Activated T-helper 9 cell treated with anti-CD3 and anti-CD28 coated beads, Interleukin-2, amount 50 U/mL, for 16 hours (primary cell): ENCODE measurements at places on chromosomes 4 and X.

GRCh38 chr4:58679886-58680285, 1569.7 kb upstream of the IGFBP7 start:
- DNase-seq = no peak

- no peak for DNase-seq
These were observed 1044.0 kb downstream of the CCSER1 start for GRCh38 chr4:91171217-91171616.

DNA sequence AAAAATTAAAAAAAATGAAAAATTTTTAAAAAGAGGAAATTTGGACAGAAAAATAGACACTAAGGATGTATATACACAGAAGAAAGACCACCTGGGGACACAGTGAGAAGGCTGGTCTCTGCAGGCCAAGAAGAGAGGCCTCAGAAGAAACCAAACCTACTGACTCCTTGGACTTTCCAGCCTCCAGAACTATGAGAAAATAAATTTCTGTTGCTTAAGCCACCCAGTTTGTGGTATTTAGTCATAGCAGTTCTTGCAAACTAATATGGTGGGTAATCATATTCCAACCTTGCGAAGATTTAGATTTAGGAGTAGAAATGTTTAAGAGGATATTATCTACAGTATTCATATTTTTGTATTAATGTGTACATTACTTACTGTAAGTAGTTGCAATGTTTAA, 56.4 kb downstream of the COQ2 start:
- no peak for DNase-seq

DNA sequence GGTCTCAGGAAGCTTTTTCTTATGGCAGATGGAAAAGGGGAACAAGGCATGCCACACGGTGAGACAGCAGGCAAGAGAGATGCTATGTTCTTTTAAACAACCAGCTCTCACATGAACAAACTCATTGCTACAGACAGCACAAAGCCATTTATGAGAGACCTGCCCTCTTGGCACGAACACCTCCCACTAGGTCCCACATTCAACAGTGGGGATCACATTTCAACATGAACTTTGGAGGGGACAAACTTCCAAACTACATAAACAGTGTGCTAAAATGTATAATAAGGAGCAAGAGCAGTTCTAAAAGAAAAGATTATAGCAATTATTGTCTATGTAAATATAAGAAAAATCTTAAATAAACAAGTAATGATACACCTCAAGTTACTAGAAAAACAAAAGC, 391.8 kb upstream of the CPXCR1 start:
- DNase-seq = no peak

- no peak for DNase-seq
These were observed 67.0 kb downstream of the NHS start for GRCh38 chrX:17441965-17442364.

DNA sequence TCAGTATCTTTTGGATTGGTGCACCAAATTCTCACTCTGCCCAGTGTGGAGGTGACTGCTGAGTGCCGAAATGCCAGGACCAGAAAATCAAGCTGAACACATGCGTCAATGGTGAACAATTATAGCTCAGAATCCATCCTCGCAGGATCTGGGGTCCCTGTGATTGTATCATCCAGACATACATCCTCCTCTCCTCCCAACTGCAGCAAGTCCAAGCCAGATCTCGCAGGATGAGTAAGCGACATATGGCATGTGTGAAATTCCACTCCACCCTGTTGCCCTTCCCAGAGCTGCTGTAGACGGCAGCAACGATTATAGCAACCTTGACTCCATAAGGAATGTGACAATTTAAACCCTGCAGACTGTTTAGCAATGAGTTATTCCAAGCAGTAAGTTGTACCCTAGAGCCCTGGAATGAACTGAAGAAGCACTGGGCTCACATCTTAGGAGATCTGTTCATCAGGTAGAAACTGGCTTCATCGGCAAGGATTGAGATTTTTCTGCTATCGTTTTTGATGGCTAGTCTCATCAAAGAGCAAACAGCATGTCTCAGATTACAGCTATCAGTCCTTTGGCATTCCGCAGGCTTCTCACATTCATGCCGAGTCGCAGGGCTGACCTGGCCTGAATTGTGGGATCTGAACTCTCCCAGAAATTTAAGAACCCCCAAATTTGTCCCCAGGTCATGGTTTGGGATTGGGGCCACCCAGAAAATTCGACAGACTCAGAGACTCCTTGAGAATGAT, 35.5 kb upstream of the SORBS2 start:
- DNase-seq = no peak

DNA sequence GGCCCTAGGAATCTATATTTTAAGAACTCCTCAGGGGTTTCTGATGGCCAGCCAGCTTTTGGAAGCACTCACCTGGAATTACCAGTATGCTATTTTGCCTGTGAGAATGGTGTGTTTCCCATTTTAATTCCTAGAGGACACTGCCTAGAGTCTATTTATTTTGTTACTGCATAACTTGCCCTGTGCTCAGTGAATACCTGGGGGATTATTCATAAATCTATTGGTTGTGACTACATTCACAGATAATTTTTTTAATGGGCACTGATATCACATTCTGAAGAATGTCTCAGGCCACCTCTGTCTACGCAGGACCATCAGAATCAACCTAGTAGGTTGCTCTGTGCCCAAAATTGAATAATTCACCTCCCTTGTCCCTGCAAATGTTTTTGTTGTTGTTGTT, 6.7 kb downstream of the ARL13A start:
- DNase-seq = no peak

- no peak for DNase-seq
These were observed 864.3 kb upstream of the AGA start for GRCh38 chr4:178306565-178306964.

GRCh38 chrX:2595258-2595657, 94.5 kb upstream of the DHRSX start:
- DNase-seq = no peak

DNA sequence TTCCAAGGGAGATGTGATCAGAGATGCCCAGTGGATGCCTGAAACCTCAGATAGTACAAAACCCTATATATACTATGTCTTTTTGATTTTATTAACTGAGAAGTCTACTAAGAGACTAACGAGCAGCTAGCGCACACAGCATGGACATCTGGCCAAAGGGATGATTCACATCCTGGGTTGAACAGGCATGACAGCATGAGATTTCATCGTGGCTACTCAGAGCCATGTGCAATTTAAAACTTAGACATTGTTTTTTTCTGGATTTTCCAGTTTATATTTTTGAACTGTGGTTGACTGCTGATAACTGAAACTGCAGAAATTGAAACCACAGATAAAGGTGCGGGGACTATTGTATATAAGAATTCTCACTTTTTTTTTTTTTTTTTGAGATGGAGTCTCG, 2252.9 kb upstream of the AGA start:
- DNase-seq = no peak

DNA sequence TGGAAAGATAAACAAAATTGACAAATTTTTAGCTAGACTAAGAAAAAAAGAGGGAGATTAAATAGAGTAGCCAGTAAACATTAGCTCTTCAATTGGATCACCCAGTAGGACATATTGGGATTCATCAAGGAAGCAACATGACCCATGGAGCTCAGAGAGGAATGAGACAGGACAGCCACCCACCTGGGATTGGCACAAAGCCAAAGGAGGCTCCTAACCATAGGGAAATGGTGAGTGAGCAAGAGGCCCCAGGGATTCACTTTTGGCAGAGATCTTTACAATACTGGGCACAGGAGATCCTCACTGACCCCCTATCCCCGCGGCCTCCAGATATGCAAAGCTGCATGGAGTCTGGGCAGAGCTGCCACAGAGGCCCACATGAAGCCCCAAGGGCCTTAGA, 34.8 kb upstream of the CXCL6 start:
- DNase-seq = no peak

DNA sequence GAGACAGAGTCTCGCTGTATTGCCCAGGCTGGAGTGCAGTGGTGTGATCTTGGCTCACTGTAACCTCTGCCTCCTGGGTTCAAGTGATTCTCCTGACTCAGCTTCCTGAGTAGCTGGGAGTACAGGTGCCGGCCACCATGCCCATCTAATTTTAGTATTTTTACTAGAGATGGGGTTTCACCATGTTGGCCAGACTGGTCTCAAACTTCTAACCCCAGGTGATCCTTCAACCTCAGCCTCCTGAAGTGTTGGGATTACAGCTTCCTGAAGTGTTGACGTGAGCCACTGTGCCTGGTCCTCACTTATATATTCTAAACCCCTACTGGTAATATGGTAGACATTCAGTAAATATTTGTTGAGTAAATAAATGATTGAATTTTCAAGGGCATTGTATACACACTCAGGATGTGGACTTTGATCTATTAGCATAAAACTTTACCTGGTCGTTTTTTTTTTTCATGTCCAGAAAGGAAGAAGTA, 33.0 kb downstream of the MTHFD2L start:
- no peak for DNase-seq

DNA sequence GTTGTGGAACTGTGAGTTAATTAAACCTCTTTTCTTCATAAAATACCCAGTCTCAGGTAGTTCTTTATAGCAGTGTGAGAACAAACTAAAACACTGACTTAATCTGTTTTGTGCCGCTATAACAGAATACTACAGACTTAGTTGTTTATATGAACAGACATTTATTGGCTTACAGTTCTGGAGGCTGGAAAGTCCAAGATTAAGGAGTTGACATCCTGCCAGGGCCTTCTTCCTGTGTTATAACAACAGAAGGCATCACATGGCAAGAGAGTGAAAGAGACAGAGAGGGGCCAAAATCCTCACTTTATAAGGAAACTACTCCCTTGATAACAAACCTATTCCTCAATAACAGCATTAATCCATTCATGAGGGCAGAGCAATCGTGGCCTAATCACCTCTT, 42.5 kb upstream of the KCNIP4 start:
- no peak for DNase-seq

DNA sequence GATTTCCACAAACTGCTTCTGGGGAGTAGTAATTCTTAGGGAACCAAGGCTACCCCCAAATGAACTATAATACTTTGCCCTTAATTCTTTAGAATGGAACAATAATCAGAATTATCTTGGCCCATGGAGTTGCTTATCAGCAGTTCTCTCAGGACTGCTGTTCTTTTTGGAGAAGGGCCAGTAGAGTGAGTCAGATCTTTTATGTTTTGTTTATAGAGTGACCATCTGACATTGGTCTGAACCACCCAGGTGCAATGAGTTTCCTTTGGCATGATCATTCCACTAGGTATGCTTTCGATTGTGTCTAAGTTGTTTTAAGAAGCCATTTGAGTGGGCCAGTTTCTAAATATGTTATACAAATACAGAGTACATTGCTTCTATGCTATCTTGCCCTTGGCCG, 31.8 kb downstream of the PRRG1 start:
- DNase-seq = no peak

- DNase-seq = no peak
These were observed at the start of gene ITIH6 for GRCh38 chrX:54798137-54798536. Gene ITIH6 (minus strand): TSS chrX:54798255. CDS start chrX:54798210, 45 bp downstream.

GRCh38 chr4:8538076-8538702, 42.0 kb upstream of the GPR78 start:
- DNase-seq = no peak

DNA sequence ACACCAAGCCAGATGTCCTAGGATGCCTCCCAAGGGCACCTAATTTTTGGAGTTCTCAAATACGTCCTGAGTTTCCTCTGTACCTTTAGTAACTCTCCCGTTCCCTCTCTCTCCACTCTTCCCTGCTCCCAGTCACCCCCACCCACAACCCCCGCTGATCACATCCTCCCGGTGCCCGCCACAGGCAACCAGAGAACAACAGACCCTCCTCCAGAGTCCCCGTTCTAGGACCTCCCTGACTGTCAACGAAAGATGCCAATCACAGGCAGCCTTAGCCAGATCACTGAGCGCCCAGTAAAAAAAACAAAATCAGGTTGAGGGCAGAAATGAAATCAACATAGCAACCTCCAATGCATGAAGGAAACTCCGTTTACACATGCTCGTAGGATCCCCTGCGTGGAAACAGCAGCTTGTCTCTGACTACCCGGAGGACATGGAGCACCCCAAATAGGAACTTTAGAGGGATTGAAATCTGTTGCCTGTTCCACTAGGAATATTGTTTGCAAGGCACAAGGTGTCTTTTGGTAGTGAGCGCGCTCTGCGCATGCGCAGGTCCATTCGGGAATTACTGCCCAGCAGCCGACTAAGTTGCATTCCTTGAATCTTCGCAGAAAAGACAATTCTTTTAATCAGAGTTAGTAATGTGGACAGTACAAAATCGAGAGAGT, at the start of gene GABRB1:
TSS of gene GABRB1 (plus strand) at position 557 of the 668 bp plus-strand sequence.
- no peak for DNase-seq

GRCh38 chrX:2723286-2723879, 28.5 kb upstream of the XG start:
- DNase-seq = no peak

- no peak for DNase-seq
These were observed 60.2 kb upstream of the GRPR start for GRCh38 chrX:16063141-16063540.

- DNase-seq = no peak
These were observed at the start of gene CPLX1 for GRCh38 chr4:825971-826330. Gene CPLX1 (minus strand): TSS chr4:826129. CDS start chr4:824522, 1,607 bp downstream.

GRCh38 chrX:44946771-44947170, 73.8 kb downstream of the KDM6A start:
- no peak for DNase-seq

GRCh38 chr4:186061921-186062320, 7.0 kb upstream of the TLR3 start:
- no peak for DNase-seq

GRCh38 chrX:7110821-7111276, 36.7 kb upstream of the STS start:
- no peak for DNase-seq

DNA sequence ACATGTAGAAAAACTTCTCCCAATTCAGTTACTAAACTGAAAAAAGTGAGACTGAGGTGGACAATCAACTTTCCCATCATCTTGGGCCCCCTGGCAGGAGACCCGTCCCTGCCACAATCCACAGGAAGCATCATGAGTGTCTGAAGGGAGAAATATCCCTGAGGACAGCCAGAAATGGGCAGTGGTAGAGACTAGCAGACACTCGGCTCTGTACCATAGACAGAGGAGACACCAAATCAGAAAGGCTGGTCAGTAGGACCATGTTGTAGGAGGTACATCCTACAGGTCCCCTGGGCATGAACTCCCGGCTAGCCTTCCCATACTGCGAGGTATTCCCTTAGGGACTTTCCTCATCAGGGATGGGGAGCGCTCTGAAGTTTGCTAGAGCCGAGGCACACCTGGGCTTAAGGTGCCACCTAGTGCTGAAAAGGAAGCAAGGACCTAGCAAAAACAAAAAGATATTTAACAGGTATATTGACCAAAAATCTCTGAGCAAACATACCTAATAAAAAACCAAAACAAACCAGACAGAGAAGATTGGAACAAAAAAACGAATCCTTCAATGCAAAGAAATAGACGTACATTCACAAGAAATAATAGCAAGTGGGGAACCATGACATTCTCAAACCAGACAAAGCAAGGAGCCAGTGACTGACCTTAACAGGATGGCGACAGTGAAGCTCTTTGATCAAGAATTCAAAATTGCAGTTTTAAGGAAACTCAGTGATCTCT, 55.6 kb downstream of the HAUS3 start:
- no peak for DNase-seq
